ENCODE measurements at places on chromosomes 12 and 14. TPM values are rescaled to one million over a fixed set of nuclear protein-coding genes. Genes with fewer than 3 reads are reported as not detected.

The RPGRIP1 gene
- not detected for total RNA-seq

The COCH gene
- 0.46 TPM for total RNA-seq

The FZD10 gene
- total RNA-seq, result not detected

The PDE3A gene
- total RNA-seq, result 108 TPM

The DDX55 gene
- 17.1 TPM for total RNA-seq

The ADCY6 gene
- 107 TPM for total RNA-seq

The IFNG gene
- total RNA-seq, result not detected

The ATP2A2 gene
- 249 TPM for total RNA-seq

The ACOT6 gene
- not detected for total RNA-seq

The PYGL gene
- 91.4 TPM for total RNA-seq

The C12orf54 gene
- not detected for total RNA-seq

The ANKRD33 gene
- 0.03 TPM for total RNA-seq

The TAS2R13 gene
- total RNA-seq, result 2.4 TPM

The SLC6A13 gene
- total RNA-seq, result 0.30 TPM

The PIWIL1 gene
- not detected for total RNA-seq

The TEX22 gene
- total RNA-seq, result 0.17 TPM

The VPS29 gene
- 45.0 TPM for total RNA-seq

The HEBP1 gene
- total RNA-seq, result 26.4 TPM

The MARS1 gene
- total RNA-seq, result 193 TPM

The TSPAN11 gene
- 0.13 TPM for total RNA-seq

The AKAP5 gene
- 0.20 TPM for total RNA-seq

The CFAP73 gene
- not detected for total RNA-seq

The RNASE3 gene
- not detected for total RNA-seq

The DIO2 gene
- total RNA-seq, result 18.7 TPM

The ATL1 gene
- total RNA-seq, result 4.0 TPM

The APOF gene
- total RNA-seq, result not detected

The CSRP2 gene
- 19.0 TPM for total RNA-seq

The PTPRR gene
- 0.78 TPM for total RNA-seq

The CD163L1 gene
- 2.6 TPM for total RNA-seq

The SETD3 gene
- total RNA-seq, result 39.7 TPM

The OTOGL gene
- total RNA-seq, result 0.07 TPM

Measured in smooth muscle cell of the pulmonary artery (primary cell).